ENCODE measurements at places on chromosomes 13 and 19. TPM values are rescaled to one million over a fixed set of nuclear protein-coding genes. Genes with fewer than 3 reads are reported as not detected.

DNA sequence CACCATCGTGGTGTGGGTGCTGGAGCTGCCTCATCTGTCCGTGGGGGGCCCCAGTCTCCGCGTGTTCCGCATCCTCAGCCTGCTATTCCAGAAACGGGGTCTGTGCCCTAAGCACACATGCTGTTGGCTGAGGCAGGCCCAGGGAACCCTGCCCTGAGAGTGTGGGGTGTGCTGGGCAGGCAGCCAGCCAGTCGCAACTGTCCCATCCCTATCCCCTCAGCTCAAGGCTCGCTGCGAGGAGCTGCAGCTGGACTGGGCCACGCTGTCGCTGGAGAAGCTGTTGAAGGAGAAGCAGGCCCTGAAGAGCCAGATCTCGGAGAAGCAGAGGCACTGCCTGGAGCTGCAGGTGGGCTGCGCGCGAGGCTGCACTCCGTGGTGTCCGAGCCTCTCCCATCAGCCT, 21.9 kb downstream of the PLEKHJ1 start:
- H3K27me3 ChIP-seq: no peaks in the 10 kb centered on the region
- no peak overlapping the region for H3K27ac ChIP-seq
- H3K36me3 ChIP-seq: no peaks in the 10 kb centered on the region
- DNase-seq: no peak
- no peaks in the 10 kb centered on the region for H3K4me1 ChIP-seq
- H3K4me3 ChIP-seq: no peak overlapping the region

DNA sequence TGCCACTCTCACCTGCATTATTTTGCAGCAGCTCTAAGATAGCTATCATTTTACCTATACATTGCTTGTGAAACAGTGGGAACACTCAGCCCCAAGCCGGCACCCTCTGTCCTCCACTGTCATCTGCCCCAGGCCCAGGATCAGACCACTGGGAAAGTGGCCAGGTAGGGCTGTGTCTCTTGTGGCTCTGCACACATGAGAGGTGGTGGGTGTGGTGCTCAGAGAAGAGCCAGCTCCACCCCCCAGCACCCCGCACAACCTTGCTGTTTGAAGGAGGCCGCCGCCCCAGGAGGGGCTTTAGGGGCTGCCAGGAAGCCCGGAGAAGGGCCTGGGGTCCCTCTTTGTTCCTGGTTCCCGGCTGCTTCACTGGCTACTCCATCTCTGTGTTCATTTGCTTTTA, 26.6 kb downstream of the PPP1R37 start:
- peaks cover 9% of the 10 kb centered on the region for H3K4me1 ChIP-seq
- no peaks in the 10 kb centered on the region for H3K36me3 ChIP-seq
- no peak overlapping the region for H3K27ac ChIP-seq
- H3K27me3 ChIP-seq: no peaks in the 10 kb centered on the region

- H3K4me1 ChIP-seq: no peaks in the 10 kb centered on the region
- H3K27me3 ChIP-seq: no peaks in the 10 kb centered on the region
- DNase-seq: no peak
These were observed 19.6 kb upstream of the QTRT1 start for GRCh38 chr19:10681658-10682057.

- peaks cover 4% of the 10 kb centered on the region for H3K36me3 ChIP-seq
- no peak overlapping the region for H3K27ac ChIP-seq
- no peak for DNase-seq
- H3K4me3 ChIP-seq: no peak overlapping the region
These were observed 19.1 kb upstream of the WDR18 start for GRCh38 chr19:964761-965694.

- DNase-seq: no peak
- peaks cover 4% of the 10 kb centered on the region for H3K4me1 ChIP-seq
- peak overlapping the region; percentile 46 for H3K27ac ChIP-seq
- H3K27me3 ChIP-seq: no peaks in the 10 kb centered on the region
- H3K36me3 ChIP-seq: no peaks in the 10 kb centered on the region
These were observed 79.2 kb downstream of the SIPA1L3 start for GRCh38 chr19:37986048-37986750.

DNA sequence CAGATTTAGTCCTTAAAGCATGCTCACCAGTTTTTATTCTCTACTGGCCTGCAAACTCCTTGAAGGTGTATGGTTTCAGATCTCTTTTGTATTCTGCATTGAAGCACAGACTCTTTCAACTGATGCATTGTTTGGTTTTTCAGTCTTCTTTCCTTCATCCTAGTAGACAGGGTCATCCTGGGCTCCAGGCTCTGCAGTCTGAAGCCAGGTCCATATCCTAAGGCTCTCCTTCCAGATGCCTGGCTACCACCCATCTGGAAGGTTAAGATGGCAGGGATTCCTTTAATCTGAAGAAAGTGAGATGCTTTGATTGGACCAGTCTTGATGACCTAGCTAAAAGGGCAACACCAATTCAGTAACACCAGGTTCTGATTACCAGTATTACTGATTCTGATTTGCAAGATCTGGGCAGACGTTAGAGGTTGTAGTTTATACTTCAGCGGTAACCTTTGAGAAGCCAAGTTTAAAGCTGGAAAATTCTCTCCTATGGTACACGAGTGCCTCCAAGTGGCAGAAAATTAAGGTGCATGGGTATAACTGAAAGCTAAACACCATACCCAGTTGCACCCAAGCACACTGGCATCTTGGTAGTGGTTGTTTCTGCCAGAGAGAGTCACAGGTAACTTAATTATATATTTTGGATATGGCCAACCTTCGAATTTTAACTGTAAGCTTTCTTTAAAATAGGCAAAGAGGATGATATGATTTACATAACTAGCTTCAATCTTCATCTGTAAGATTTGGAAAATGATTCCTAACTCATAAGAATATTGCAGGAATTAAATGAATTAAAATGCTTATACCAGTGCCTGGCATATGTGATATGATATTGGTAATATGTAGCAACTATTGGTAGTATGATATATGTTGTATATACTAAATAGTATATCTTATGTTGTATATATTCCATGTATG, 1651.9 kb upstream of the MIR17HG start:
- no peaks in the 10 kb centered on the region for H3K27me3 ChIP-seq
- H3K36me3 ChIP-seq: no peaks in the 10 kb centered on the region
- DNase-seq: no peak
- no peaks in the 10 kb centered on the region for H3K4me1 ChIP-seq
- no peak overlapping the region for H3K27ac ChIP-seq

DNA sequence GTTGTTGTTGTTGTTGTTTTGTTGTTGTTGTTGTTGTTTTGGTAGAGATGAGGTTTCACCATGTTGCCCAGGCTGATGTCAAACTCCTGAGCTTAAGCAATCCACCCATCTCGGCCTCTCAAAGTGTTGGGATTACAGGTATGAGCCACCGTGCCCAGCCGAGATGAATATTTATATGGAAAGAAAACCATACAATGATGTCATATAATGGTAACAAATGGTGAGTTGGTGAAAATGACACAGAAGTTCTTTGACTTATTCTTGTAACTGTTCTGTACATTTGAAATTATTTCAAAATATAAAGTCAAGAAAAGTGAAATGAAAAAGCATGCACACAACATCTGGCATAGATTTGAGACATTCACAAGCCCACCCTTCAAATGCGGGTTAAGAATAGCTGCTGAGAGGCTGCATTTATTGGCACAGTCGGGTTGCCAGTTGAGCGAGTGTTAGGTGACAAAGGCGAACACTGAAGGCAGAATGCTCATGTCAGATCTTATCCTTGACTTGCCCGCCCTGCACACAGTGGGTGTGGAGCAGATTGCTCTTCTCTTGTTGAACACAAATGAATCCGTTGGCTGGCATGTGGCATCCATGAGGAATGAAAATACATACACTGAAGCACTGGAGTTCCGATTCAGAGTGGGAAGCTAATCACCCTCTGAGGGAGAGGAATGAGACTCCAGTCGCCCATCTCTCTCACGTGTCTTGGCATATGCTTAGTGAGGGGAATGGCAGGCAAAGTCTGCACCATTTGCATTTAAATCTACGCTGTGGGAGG, 15.8 kb upstream of the UBE2S start:
- DNase-seq: no peak
- no peaks in the 10 kb centered on the region for H3K27me3 ChIP-seq
- no peak overlapping the region for H3K4me3 ChIP-seq
- H3K27ac ChIP-seq: no peak overlapping the region

DNA sequence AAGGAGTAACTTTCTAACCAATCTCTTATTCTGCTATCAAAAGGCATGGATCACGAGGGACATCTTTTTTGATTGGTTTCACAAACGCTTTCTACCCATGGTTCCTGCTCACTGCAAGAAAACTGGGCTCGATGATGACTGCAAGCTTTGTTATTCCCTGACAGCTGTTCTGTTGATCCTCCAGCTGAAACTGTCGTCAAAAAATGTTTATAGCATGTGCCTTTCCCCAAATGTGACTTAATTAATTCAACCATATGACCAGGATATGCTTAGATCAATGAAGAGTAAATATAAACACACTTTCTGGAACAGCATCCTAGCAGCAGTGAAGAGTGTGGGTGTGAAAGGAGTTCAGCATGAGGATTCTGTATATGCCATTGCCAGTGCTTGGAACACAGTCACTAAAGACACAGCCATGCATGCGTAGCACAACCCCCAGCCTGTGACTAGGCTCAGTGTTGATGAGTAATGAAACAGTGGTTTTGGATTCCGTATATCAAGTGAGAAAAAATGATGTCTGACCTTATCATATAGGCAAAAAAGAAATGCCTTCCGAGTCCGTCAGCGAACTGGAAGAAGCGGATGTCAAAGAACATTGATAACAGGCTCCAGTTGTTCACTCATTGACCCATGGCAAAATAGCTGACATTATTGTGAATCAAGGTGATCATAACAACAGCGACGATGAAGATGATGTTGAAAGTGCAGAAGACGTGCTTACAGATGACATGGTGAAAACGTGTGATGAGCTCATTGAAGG, 347.4 kb downstream of the FGF9 start:
- H3K4me3 ChIP-seq: no peak overlapping the region
- DNase-seq: no peak
- no peaks in the 10 kb centered on the region for H3K4me1 ChIP-seq
- no peak overlapping the region for H3K27ac ChIP-seq
- H3K36me3 ChIP-seq: no peaks in the 10 kb centered on the region

DNA sequence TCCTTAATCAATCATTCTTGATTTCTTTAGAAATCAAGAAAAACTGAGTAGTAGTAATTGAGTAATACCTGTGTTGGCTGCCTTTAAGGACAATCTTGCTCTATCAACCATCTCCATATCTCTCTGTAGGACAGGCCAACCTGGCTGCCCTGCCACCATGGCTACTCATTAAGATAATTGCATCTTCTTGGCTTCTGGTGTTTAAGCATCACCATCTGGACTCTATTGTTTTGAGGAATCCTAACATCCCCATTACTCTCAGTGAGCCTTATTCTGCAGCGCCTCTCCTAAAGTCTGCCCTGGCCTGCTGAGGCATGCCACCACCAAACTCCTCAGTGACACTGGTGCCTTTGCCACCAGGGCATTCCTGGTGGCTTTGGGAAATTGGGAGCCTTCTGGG, 442.6 kb upstream of the ZNF507 start:
- no peaks in the 10 kb centered on the region for H3K4me1 ChIP-seq
- H3K27ac ChIP-seq: no peak overlapping the region
- no peak overlapping the region for H3K4me3 ChIP-seq
- no peaks in the 10 kb centered on the region for H3K36me3 ChIP-seq
- H3K27me3 ChIP-seq: no peaks in the 10 kb centered on the region
- no peak for DNase-seq

DNA sequence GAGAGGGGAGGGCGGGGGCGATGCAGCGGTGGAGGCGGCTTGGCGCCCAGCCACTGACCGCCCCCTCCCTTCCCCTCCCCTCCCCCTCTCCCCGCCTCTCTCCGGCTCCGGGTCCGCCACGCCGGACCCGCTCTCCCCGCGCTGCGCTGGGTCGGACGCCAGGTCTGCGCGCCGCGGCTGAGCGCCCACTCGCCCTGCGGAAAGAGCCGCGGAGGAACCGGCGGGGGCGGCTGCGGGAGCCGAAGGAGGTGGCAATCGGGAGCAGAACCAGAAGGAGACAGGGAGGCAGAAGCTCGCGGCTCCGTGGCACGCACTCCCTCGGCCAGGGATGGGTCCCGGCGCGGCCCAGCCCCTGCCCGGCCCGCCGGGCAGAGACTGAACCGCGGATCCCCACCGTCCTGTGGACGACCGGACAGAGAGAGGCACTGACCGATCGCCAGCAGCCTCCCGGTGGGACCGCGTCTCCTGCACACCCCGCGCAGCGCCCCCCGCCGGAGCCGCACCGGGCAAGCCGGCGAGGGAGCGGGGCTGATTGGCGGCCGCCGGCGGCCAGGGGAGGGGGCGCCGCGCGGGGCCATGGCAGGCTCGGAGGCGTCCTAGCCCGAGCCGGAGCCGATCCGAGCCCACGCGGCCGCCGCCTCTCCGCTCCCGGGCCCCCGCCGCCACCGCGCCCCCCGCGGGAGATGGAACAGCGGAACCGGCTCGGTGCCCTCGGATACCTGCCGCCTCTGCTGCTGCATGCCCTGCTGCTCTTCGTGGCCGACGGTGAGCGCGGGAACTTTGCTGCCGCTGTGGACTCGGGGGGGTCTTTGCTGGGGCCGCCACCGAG, at the start of gene VSTM2B:
Gene VSTM2B, plus strand, starts transcription at position 94 of the 829 bp plus-strand sequence. Its CDS starts 590 bp downstream, at position 684.
- H3K36me3 ChIP-seq: no peaks in the 10 kb centered on the region
- H3K4me3 ChIP-seq: no peak within 1 kb of the TSS
- no peak within 1 kb of the TSS for H3K27ac ChIP-seq
- peaks cover 4% of the 10 kb centered on the region for H3K27me3 ChIP-seq

- H3K4me3 ChIP-seq: no peak overlapping the region
- no peaks in the 10 kb centered on the region for H3K36me3 ChIP-seq
- H3K4me1 ChIP-seq: peaks cover 8% of the 10 kb centered on the region
- no peak overlapping the region for H3K27ac ChIP-seq
These were observed 26.1 kb downstream of the ZMYM2 start for GRCh38 chr13:19984430-19985218.

- H3K27ac ChIP-seq: no peak overlapping the region
- no peaks in the 10 kb centered on the region for H3K27me3 ChIP-seq
- H3K4me3 ChIP-seq: no peak overlapping the region
- peaks cover 4% of the 10 kb centered on the region for H3K4me1 ChIP-seq
- DNase-seq: no peak
These were observed 18.8 kb downstream of the CYTH2 start for GRCh38 chr19:48487948-48488347.

DNA sequence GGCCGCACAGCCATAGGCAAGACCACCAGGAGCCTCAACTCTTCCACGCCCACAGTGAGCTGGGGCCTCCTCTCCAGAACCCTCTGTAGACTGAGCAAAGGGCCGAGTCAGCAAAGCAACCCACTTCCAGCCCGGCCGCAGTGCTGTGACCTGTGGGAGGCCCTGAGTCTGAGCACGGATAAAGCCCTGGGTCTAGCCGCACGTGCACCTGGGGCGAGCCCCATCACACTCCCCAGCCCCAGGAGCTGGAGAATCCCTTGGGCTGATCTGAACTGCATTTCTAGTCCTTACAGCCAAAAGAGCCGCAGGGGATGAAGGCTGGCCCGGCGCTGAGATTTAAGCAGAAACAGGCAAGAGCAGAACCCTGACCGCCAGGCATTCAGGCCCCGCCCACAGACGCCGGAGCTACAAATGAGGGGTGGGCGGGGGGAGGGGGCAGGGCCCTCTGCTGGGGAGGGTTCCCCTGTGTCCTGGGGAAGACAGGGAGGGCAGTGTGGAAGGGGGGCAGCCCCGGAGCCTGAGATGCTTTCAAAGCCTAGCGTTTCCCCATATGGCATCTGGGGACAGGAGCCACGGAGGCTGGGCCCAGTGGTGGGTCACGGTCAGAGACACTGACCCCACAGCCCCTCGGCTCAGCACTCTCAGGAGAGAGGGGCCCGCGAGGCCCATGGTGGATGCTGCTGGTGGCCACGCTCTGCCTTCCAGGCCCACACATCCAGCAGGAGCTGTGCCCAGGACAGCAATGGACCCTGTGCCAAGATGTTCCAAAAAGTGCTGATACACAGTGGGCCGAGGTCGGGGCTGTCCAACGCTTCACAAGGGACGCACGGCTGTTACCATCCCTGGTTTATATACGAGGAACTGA, 4.9 kb downstream of the TMEM259 start:
- DNase-seq: no peak
- H3K27ac ChIP-seq: no peak overlapping the region
- H3K27me3 ChIP-seq: no peaks in the 10 kb centered on the region

The MARK4 gene
- polyA plus RNA-seq: 0.70 TPM

The PEAK3 gene
- polyA plus RNA-seq: 0.44 TPM

The ANO8 gene
- polyA plus RNA-seq: 0.30 TPM

The CCDC159 gene
- polyA plus RNA-seq: 19.6 TPM

The ITGBL1 gene
- polyA plus RNA-seq: not detected

Data from naive thymus-derived CD4-positive, alpha-beta T cell (primary cell).